Regular cardiac myocyte (primary cell): ENCODE measurements at places on chromosomes 16 and 17. TPM values are rescaled to one million over a fixed set of nuclear protein-coding genes. Genes with fewer than 3 reads are reported as not detected.

The ARHGAP27 gene
- 1.3 and 3.7 TPM in 2 replicates for total RNA-seq

The DLX3 gene
- 0.19 TPM in 1 of 2 replicates, not detected in the other for total RNA-seq

The MSLN gene
- total RNA-seq = under 0.01 TPM in 1 of 2 replicates, not detected in the other

The PRPSAP2 gene
- total RNA-seq = 51.0 and 51.8 TPM in 2 replicates

The PDIA2 gene
- 1.4 TPM in 1 of 2 replicates, not detected in the other for total RNA-seq

The BLTP2 gene
- total RNA-seq = 162 and 207 TPM in 2 replicates

The NACA2 gene
- total RNA-seq = not detected in 2 replicates

The KCNJ2 gene
- total RNA-seq = 3.9 and 7.3 TPM in 2 replicates

The ALOXE3 gene
- total RNA-seq = under 0.01 TPM in 1 of 2 replicates, not detected in the other

The NPIPB9 gene
- 0.96 and 2.5 TPM in 2 replicates for total RNA-seq

The CCL4L2 gene
- total RNA-seq = 0.56 TPM in 1 of 2 replicates, not detected in the other

The CD300LB gene
- not detected in 2 replicates for total RNA-seq
